ENCODE measurements at places on chromosomes 4 and X.

GRCh38 chr4:99863804-99864203 is 30.4 kb downstream of the LAMTOR3 start:
- no peak for DNase-seq

DNA sequence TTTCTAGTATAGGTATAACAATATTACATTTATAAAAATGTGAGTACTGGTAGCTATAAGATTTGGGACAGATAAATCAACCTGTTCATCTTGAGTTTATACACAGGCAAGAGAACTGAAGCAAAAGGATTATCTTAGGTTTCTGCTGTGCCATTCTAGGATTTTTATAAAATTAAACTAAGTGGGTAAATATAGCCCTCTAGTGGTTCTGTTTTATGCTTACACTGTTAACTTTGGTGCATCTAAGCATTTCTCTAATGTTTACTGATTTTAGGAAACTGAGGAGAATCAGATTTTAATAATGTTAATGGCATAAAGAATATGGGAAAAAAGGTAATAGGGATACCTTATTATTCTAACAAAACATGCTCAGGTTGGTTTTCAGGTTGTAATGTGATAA is 1.1 kb upstream of the RRH start:
- no peak for DNase-seq

- no peak for DNase-seq
Observed at GRCh38 chr4:137922721-137923120, 319.4 kb downstream of the SLC7A11 start.

GRCh38 chrX:23666282-23666681 is 1.0 kb upstream of the PRDX4 start:
- no peak for DNase-seq

DNA sequence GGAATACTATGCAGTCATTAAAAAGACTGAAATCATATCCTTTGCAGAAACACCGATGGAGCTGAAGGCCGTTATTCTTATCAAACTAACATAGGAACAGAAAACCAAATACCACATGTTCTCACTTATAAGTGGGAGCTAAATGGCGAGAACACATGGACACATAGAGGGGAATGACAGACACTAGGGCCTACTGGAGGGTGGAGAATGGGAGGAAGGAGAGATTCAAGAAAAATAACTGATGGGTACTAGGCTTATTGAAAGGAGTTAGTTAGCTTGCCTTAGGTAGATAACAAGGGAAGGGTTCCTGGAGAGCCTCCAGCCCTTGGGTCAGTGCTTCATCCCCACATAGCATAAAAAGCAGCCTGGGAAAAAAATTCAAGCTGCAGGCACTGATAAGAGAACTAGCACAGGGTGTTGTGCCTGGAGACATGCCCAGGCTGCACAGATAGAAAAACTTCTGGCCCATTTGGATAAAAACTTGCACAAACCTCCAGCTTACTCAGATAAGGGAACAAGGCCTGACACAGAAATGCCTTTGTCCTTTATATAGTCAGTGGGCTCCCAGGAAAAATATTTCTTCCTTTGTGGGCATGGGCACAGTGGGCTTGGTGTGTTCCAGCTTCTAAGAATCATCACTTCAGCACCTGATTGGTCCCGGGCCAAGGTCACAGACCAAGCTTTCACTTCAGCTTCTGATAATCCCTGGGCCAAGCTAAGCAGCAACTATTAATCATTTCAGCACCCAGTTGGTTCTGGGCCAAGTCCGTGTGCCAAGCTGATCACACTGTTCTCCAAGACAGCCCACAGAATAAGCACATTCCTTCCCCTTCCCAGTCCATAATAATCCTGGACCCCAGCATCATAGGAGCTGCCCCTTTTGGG is 23.1 kb upstream of the PWWP3B start:
- no peak for DNase-seq

DNA sequence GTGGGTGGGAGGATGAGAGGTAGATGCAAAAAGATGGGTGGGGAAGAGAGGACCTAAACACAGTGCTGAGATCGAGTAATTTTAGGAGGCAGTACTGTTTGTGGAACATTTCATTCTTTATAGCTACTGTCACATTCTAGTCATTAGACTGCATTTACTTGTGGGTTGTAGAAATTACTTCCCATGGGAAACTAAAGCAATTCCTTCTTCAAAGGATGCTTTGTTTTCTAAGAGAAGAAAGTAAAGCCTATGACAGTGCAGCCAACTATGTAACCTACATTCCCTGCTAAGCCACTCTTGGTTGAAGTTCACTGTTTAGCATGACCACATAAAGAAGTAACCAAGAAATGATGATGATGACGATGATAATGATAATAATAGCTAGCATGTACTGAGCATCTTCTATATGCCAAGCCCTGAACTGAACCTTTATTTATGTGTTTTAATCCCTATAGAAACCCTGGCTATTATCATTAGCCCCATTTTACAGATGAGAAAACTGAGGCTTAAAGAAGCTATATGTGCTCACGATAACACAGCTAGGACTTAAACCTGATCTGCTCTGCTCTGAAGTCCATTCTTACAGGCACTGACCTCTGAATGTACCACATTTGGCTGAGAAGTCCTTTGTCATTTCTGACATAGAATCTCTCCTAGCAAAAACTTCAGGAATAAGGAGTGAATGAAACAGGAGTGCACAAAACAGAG is 114.5 kb upstream of the KIT start:
- no peak for DNase-seq

Measured in right renal cortex interstitium (tissue), 3 donors.